ENCODE measurements at places on chromosomes 16 and 17.

- DNase-seq: no peak
Measured at GRCh38 chr17:14205992-14206461, 30.6 kb downstream of the CDRT15 start.

DNA sequence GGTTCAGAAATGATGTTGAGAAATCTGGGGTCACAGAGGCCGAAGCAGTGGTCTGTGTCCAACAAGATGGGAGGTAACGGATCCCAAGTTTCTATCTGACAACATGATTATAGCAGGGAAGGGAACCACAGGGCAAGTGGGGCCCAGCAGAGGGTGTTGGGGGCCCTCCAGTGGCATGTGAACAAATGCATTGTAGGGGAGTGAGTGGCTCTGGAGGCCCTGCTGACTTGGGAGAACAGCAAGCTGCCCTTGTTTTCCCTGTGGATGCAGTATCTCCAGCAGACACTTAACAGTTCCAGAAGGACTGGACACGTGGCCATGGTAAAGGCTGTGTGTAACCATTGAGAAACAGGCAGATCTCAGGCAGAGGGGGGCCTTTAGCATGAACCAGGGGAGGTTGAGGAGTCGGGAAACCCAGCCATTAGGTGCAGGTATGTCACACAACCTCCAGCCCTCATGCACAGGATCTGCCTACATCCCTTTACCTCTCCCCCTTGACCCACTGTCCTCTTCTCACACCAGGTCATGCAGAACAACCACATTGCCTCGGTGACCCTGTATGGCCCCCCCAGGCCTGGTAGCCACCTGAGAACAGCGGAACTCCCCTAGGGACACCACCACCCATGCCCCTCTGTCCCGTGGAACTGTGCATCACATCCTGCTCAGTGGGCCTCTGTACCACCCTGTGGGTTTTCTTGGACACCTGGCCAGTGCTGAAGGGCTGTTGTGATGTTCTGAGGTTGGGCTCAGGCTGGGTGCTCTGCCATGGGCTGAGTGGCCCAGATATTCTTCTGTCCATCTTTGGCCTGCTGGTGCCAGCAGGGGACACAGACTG lies 4.1 kb downstream of the B3GNT9 start:
- no peak for DNase-seq

GRCh38 chr16:23682181-23682580 lies 3.5 kb downstream of the PLK1 start:
- no peak for DNase-seq

DNA sequence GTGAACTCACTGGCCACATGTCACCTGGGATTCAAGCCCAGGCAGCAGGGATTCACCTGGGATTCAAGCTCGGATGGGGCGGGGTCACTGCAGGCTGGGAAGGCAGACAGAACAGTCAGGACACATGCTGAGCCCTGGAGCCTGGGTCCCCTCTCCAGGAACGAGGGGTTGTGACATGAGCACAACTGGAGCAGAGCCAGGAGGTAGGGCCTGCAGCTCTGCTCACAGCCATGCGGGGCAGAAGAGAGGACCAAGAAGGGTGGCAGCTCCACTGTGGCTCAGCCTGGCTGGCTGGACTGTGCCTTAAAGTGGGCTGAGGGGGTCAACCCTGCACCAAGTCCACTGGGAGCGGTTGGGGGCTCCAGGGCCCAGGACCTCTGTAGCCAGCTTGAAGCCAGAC lies 150.1 kb downstream of the RAB11FIP4 start:
- DNase-seq: peak; percentile 70

DNA sequence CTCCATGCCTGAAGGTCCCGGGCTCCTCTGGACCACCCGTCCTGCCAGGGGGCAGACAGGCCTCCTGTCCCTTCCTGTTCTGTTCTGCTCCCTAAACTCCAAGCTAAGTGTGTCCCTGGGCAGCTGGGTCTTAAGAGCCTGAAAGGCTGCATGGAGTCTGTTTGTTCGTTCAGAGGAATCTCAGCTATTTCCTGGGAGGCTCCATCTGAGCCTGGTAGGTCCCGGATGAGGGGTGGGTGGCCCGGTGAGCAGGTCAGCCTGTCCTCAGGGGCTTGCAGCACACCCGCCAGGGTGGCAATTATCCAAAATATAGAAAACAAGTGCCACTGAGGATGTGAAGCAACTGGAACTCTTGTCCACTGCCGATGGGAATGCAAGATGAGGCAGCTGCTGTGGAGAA lies 12.6 kb downstream of the ACTG1 start:
- DNase-seq: no peak

Data from posterior cingulate gyrus (tissue), 11 donors.